ENCODE measurements at places on chromosomes 11 and 22. TPM values are rescaled to one million over a fixed set of nuclear protein-coding genes. Genes with fewer than 3 reads are reported as not detected.

Gene CECR2
- not detected for total RNA-seq

Gene VWA5A
- 32.8 TPM for total RNA-seq

Gene OR9Q2
- total RNA-seq = not detected

- no peak for DNase-seq
These were observed 195.2 kb upstream of the TMEM45B start for GRCh38 chr11:129620237-129621104.

- DNase-seq = no peak
These were observed 91.6 kb upstream of the SLC22A12 start for GRCh38 chr11:64499261-64500004.

GRCh38 chr22:41687901-41688364, 734 bp downstream of the SNU13 start:
- no peak for DNase-seq

DNA sequence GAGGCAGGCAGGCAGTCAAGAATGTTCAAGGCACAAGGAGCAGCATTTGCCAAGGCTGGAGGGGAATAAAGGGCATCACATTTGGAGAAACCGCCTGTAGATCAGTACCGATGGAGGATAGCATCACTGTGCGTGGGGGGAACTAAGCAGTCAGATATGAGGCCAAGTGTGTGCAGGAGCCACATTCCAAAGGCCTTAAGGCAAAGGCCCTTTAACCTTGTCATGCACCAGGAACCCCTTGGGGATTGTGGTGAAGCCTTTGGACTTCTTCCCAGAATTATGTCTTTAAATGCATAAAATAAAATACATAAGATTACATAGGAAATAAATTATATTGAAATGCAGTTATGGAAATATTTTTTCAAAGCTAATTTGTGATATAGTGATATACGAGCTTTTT, 532.1 kb downstream of the BUD13 start:
- DNase-seq = no peak
